Urinary bladder (tissue), 4 donors: ENCODE measurements at places on chromosomes 4 and X. TPM values are rescaled to one million over a fixed set of nuclear protein-coding genes. Genes with fewer than 3 reads are reported as not detected.

DNA sequence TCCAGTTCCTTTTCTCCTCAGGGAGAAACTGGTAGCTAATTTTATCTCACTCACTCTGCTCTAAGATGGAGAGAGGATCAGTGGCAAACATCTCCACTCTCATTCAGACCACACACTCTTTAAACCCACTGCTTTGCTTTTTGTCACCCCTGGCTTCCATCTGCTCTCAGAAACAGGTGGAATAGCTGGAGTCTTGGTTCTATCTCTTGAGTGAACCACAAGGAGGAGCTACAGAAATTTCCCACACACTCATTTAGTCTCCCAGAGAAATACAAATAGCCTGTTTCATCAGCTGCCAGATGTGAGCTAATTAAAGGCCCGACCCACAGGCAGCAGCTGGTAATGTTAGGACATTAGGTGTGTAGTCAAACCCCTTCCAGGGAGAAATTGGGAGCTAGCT lies 96.6 kb downstream of the STPG2 start:
- no peak for DNase-seq

- DNase-seq, result no peak
These were observed 61.2 kb downstream of the SH3BGRL start for GRCh38 chrX:81263059-81263458.

GRCh38 chr4:931194-931959 lies 739 bp downstream of the GAK start:
- DNase-seq, result no peak

GRCh38 chr4:174408841-174409552 lies 113.3 kb downstream of the HPGD start:
- no peak for DNase-seq

DNA sequence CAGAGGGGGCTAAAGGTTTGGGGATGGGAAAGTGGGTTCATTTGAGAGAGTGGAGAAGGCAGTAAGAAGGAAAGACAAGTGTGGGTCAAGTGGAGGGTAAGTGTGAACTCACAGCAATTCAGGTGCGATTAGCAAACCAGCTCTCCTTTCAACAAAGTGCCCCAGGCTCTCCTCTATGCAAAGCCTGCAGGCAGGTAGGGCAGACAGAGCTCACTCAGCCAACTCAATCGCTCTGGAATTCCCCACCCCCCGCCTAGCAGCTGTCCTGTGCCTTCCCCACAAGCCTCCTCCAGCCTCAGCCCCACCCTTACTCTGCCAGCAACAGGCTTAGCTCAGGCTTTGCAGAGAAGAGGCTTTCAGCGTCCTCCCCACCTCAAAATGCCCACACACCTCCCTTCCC lies 14.8 kb upstream of the MAMLD1 start:
- DNase-seq, result no peak

DNA sequence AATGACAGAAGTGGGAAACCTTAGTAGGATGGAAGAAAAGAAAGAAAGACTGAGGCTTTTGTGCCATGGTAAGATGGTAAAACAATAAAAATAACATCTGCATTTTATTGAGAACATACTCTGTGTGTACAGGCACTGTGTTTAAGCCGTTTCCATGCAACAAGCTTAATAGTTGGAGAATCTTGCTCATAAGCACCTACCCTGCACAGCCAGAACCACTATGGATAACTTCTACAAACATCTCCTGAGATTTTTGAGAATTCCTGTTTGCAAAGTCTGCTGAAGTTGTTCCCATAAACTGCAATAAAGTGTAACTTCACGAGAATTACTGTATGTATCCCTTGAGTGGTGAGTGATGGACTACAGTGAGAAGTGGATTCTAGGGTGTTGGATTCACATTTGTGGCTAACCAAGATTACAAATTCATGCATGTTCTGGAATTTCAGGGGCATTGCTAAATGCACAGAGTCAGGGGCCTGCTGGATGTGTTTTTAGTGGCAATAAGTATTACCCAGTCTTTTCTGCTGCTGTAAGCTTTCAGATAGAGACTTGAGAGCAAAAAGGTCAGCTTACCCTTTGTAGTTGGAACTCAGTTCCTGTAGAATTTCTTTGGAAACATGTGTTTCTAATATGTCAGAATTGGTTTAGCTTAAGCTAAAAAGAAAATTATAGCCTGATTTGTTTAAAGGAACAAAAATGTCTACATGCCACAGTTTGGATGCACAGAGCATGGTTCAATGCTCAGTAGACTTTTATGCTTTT lies 132.5 kb downstream of the AFF1 start:
- DNase-seq, result no peak

GRCh38 chr4:71184195-71184781 lies 154.5 kb upstream of the SLC4A4 start:
- DNase-seq, result peak; percentile 61

DNA sequence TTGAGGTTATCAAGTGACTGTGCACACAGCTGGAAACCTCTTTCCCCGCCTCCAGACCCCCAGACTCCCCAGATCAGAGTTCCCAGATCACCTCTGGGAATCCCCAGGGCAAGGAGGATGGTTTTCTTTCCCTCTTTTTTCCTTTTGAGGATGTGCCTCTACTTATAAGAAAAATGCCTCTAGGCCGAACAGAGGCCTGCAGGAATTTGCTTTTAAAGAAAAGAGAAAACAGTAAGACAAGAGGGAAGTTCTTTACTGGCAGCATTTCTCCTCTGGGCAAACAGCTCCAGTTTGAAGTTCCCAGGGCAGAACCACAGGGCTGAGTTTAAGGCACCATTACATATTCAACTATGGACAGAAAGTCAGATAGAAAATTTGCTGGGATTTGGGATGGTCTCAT lies 837.9 kb upstream of the LCORL start:
- DNase-seq, result no peak

DNA sequence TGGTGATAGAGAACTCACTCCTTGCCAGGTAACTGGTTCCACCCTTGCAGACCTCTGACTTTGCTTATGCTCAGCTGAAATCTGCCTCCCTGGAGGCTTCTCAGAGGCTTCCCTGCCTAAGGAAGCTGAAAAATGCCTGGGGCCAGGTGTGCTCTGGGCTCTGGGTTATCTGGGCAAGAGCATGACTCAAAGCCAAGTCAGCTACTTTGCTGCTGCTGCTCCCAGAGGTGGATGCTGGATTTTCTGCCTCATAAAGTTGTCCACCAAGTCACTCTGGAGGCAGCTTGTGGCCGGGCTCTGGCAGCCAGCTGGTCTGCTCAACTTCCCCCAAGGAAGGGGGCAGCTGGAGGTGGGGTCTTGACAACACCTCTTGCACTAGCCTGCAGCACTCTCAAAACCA lies 132.7 kb downstream of the PJA1 start:
- DNase-seq, result no peak

GRCh38 chr4:114109776-114110175 lies 130.3 kb upstream of the ARSJ start:
- no peak for DNase-seq

- no peak for DNase-seq
These were observed 1.2 kb upstream of the CNKSR2 start for GRCh38 chrX:21373001-21373400.

- DNase-seq, result no peak
These were observed 47.8 kb upstream of the CAMK2D start for GRCh38 chr4:113809311-113809710.

DNA sequence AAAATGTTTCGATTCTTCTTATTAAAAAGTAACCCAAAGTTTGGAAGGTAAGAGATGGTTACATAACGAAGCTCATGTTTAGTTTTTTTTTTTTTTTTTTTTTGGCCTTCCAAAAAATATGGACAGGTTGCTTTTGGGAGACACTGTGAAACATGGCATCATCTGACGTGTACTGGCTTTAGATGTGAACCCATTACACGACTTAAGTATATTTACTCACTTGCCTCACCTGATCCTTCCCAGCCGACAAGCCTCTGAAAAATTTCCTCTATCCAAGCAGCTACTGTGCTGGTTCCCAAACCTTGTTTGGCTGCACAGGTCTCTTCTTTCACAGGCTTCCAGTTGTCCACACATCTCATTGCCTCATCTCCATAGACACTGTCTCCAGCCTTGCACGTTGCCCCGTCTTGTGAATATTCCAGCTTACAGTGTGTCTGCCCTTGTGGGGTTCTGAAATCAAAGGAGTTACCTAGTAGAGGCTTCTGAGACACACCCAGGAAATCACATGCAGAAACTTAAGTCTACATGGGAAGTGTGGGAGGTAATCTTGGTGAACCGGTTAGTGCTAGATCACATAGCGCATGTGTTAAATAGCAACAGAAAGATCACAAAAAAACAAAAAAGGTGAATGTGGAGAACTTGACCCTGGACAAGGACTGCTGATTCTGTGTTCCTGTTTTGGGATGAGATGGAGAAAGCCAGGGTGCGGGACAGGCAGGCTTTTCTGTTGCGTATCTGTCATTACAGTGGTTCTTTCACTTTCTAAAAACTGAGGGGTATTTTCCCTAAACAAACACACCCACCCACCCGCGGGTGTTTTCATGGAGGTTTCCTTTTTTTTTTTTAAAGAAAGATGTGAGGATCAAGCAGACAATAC lies 328.6 kb downstream of the ARHGAP10 start:
- no peak for DNase-seq

- DNase-seq, result no peak
These were observed 31.5 kb upstream of the NUDT6 start for GRCh38 chr4:122953924-122954323.

GRCh38 chrX:66760651-66761050 lies 121.8 kb upstream of the EDA2R start:
- DNase-seq, result no peak

- no peak for DNase-seq
These were observed 206.1 kb downstream of the SLC39A8 start for GRCh38 chr4:102139132-102139573.

- no peak for DNase-seq
These were observed 31.6 kb upstream of the C1QTNF7 start for GRCh38 chr4:15396157-15396800.

DNA sequence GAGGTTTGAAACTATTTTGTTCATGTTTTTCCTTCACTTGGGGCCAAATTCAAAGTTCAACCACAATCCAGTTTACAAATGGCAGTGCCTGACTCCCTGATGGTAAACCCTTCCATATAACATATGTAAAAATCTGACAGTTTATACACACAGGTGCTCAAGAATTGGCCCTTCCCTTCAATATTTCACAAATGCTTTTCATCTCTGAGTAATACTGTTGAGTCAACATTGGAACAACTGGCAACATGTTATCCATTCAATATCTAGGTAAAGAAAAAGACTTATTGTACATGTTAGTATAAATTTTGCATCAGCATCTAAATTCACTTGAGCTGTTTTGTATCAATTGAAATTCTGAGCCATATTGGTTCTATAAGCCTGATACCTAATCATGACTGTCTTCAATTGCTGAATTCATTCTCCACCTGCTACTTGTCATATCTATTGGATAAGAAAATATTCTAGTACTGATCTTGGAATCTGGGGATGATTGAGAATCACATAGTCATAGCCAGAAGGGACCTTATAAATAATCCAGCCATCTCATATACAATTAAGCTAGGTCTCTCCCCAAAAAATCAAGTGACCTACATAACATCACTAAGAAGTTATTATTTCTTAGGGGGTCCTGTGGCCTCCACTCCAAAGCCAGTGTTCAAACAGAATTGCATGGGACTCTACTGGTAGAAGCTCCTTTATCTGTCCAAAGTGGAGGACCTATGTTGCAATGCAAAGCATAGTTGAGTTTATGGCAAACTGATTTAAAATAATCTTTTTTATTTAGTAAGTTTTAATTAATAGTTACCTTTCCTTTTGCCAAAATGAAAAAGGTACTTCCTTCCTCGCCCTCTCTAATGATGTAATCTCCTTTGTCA lies 61.9 kb downstream of the PRKG2 start:
- no peak for DNase-seq

GRCh38 chr4:10144966-10145365 lies 28.4 kb upstream of the WDR1 start:
- DNase-seq, result no peak

DNA sequence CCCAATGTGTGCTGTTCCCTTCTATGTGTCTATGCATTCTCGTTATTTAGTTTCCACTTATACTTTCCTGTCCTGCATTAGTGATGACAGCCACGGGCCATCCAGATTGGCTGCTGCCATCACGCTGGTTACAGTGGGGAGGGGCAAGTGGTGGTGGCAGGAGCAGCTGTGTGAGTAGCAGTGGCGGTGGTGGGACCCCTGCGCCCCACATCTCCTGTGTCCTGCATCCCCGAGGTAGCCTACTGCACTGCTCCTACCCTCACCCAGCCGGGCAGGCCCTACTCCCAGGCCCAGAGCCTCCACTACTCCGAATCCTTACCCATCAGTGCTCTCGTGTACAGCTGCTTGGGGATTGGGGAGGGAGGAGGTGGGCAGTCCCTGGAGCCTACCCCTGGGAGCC lies 798.7 kb upstream of the AGA start:
- no peak for DNase-seq

DNA sequence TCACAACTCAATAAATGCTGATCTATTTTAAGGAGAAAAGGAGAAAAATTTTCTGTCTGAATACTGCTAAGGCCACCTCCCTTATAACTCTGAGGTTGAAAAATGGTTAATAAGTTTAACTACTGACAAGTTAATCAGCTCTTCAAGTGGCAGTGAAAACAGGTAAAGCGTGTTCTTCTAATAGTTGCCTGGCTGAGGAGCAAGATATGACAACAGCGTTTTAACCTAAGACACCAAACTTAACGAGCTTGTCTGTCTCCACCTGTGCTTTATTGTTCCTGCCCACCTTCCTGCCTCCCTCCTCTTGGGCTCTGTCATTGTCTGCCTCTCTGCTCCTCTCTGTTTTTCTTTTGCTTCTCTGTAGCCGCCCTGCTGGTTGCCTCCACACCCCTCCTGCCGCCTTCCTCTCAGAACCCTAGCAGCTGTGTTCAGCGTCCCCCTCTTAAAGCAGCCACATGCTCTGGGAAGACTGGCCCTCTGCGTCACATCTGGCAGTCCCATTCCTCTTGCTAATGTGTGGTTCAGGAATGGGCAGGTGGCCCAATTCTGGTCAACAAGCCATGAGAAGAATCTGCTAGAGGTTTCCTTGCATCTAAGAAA lies 4.3 kb upstream of the TSPAN5 start:
- no peak for DNase-seq

RTL5 gene
- polyA plus RNA-seq, result 10.0 TPM

UGT2A3 gene
- not detected for polyA plus RNA-seq

SLC9B1 gene
- polyA plus RNA-seq, result 0.61 TPM

UGT2A1 gene
- not detected for polyA plus RNA-seq

MID2 gene
- 14.1 TPM for polyA plus RNA-seq

CDKL2 gene
- polyA plus RNA-seq, result 0.15 TPM

PLK4 gene
- 1.5 TPM for polyA plus RNA-seq

USP26 gene
- not detected for polyA plus RNA-seq

FREM3 gene
- polyA plus RNA-seq, result 0.13 TPM

FMR1NB gene
- not detected for polyA plus RNA-seq

GNRHR gene
- polyA plus RNA-seq, result not detected

ZMAT1 gene
- polyA plus RNA-seq, result 3.6 TPM

GUCY1A1 gene
- 4.8 TPM for polyA plus RNA-seq

ARHGAP36 gene
- 0.11 TPM for polyA plus RNA-seq
